ENCODE measurements at places on chromosomes 16 and 17.

DNA sequence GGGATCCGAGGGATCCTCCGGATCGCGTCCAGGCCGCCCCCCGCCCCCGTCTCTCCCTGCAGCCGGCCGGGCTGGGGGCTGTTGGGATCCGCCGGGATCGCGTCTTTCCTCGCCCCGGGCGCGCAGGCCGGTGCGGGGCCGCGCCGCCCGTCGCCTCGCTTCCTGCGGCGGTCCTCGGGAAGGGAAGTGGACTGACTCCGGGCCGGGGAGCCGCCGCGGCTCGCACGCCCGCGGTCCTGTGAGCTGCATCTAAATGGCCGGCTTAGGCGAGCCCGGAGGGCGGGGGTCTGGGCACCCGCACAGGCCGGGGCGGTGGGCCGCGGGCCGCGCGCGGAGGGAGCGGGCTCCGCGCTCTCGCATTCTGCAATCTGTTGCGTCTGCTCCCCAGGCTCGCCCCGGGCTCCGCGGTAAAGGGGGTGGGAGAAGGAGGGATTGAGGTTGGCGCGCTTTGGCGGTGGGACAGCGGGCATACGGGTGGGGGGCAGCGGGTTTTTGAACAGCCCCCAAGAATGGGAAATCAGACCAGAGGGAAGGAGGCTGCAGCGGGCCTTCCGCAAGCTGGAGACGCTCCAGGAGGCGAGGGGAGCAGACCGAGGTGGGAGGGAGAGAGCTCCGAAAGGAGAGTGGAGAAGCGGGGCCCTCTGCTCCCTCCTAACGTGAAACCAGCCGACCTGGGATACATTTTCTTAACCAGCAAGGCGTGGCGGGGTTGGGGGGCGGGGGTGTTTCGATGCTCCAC lies 2.2 kb downstream of the TMEM132E start:
- no peak for DNase-seq

GRCh38 chr17:35052780-35053179 lies 10.7 kb downstream of the RFFL start:
- DNase-seq = no peak

GRCh38 chr16:65749506-65749905 lies 617.0 kb upstream of the CDH5 start:
- no peak for DNase-seq

DNA sequence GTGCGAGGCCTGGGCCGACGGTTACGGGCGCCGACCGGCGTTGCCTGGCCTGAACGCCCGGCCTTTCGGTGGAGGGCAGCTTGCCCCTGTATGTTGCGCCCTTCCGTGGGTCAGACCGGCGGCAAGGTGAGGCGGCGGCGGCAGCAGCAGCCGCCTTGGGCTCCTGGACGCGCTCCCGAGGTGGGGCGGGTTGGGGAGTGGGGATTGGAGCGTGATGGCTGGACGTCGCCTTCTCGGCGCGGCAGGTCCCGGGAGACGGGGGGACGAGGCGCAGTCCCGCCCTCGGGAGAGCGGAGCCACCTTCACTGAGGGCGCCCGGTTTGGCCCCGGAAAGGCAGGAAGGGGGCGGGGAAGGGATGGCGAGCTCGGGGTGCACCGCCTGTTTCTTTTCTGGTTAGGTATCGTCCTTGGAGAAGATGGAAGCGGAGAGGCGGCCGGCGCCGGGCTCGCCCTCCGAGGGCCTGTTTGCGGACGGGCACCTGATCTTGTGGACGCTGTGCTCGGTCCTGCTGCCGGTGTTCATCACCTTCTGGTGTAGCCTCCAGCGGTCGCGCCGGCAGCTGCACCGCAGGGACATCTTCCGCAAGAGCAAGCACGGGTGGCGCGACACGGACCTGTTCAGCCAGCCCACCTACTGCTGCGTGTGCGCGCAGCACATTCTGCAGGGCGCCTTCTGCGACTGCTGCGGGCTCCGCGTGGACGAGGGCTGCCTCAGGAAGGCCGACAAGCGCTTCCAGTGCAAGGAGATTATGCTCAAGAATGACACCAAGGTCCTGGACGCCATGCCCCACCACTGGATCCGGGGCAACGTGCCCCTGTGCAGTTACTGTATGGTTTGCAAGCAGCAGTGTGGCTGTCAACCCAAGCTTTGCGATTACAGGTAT lies 671 bp downstream of the DGKE start:
- peak; percentile 79 for DNase-seq

DNA sequence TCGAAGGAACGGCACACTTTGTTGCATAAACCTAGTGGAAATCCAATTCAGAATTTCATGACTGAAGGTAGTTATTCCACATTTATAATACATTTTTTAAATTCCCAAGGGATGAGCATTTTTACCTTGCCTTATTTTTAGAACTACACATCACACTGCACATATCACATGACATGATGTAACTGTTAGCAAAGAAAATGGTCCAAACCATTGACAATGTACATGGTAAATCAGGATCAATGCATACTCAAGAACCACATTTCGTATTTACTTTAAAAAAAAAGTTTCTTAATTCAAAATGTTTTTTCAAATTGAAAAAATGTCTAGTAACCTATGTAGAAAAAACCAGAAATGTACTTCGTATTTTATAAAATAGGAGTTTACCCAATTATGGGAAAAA lies 2.5 kb downstream of the KANSL1 start:
- no peak for DNase-seq

- DNase-seq = no peak
Observed at GRCh38 chr16:49478616-49479015, 105.0 kb downstream of the C16orf78 start.

DNA sequence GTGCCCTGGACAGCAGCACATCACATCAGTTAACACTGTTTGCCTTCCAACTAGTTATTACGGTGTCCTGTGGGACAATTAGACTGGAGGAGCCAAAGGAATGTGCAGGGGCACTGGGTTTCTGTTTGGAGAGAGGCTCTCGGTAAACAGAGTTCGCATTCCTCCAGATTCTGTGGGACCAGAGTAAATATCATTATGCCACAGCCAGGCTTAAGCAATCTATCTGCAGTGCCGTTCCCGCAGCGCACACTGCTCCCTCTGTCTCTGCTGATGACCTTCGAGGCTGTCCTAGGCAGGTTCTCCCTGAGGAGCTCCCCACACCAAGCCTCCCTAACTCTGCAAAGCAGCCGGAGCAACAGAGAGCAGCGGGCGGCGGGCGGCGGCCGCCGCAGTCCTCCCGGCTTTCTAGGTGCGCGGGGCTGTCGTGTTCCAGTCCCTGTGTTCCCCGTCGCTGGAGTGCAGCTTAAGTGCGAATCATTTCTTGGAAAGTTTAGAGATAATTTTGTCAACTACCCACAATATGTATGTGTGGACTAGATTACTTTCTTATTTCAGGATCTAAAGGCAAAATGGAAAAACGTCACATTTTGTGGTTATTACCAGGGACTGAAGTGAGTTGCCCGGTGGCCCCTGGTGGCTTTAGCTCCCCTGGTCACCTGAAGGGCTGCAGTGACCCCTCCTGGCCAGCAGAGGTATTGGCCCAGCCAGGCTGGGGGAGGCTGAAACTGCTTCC lies 43.3 kb downstream of the PGS1 start:
- DNase-seq = peak; percentile 87

GRCh38 chr16:1788708-1789100 lies 4.8 kb downstream of the IGFALS start:
- DNase-seq = no peak

DNA sequence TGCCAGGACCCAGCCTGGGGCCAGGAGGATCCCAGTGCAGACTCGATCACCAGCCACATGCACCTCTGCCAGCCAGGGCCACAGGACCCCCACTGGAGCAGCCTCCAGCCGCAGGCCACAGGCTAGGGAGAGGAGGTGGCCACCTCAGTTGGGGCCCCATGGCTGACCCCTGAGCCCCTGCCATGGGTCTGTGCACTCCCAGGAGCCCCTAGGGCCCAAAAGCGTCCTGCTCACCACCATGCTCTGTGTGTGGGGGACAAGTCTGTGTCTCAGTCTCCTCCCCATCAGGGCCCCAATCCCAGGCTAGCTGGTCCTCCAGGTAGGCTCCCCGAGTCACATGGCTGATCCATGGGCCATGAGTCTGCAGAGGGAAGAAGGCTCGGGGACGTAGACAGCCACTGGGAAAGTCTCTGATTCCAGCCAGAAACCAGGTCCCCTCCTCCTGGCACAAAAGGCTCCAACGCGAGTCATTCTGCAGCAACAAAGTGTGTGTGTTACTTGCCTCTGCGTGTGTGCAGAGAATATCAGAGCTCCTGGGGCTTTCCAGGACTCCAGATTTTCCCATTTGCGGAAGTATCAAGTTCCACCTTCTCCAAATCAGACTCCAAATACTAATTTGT lies 6.1 kb upstream of the PRSS8 start:
- DNase-seq = peak; percentile 39

DNA sequence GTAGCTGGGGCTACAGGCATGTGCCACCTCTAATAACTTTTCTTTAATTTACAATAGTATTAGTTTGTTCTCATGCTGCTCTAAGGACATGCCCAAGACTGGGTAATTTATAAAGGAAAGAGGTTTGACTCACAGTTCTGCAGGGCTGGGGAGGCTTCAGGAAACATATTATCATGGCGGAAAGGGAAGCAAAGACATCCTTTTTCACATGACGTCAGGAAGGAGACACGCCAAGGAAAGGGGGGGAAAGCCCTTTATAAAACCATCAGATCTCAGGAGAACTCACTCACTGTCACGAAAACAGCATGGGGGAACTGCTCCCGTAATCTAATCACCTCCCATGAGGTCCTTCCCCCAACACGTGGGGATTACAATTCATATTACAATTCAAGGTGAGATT lies 18.3 kb downstream of the IL4R start:
- no peak for DNase-seq

DNA sequence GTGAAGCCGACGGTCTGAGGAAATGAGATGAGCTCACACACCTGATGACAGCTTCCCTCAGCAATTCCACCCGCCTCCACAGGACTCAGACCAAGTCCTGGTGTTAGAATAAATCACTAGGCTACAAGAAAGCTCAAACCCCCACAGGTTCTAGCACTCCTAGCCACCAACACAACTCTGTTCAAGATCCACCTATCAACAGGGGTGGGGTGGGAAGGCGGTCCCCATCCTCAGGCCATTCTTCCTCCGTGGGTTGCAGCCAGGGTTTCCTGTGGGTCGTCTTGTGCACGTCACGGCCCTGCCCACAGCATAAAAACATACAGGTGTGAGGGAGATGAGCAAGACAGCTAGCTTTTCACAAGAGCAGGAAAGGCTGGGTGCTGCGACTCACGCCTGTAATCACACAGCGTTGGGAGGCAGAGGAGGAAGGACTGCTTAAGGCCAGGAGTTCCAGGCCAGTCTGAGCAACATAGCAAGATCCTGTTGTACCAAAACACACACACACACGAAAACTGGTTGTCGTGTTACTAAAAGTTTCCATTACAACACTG lies 81.1 kb downstream of the ANKRD11 start:
- DNase-seq = no peak

DNA sequence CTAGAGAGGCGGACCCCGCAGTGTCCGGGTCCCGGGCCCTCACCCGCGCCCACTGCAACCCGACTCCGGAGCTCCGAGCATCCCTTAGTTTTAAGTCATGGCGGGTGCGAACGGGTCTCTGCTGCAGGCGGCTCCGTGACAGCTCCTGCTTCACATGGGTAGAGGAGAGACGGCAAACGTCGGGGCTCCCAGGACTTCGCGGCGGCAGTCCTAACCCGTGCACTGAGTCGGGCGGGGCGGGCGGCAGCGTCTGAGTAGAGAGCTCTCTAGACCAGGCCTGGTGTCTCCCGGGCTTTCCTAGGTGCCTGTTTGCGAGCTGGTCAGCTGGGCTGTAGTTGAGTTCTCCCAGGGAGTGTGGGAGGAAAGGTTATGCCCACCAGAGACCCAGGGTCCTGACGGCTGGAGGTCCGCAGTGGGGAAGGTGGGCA lies 345 bp downstream of the TSC2 start:
- DNase-seq = peak; percentile 36

GRCh38 chr17:63516910-63517824 lies 6.0 kb upstream of the KCNH6 start:
- no peak for DNase-seq

DNA sequence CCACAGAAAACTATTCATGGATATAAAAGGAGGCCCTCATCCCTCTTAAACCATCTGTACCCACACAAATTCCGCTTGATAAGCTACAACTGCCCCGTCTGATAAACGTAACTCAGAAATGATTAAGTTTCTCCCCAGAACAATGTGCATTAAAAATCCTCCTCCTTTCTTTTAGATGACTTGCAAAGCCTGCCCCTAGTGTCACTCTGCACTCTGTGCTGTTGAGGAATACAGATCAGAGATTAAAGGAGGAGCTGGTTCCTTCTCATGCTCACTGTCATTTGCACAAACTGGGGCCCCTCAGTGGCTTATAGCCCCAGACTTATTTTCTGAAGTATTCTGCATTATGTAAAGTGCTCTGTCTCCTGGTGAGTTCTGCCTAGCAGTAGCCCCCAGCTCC lies 33.3 kb downstream of the CDRT15 start:
- DNase-seq = peak; percentile 82

- peak; percentile 36 for DNase-seq
Observed at GRCh38 chr17:64148017-64148631, 18.2 kb upstream of the ERN1 start.

- no peak for DNase-seq
Observed at GRCh38 chr16:50502616-50503011, 45.6 kb upstream of the NKD1 start.

- no peak for DNase-seq
Observed at GRCh38 chr16:2384426-2384825, 43.9 kb upstream of the ABCA3 start.

GRCh38 chr16:46620266-46621005 lies 743 bp downstream of the SHCBP1 start:
- DNase-seq = peak; percentile 62

DNA sequence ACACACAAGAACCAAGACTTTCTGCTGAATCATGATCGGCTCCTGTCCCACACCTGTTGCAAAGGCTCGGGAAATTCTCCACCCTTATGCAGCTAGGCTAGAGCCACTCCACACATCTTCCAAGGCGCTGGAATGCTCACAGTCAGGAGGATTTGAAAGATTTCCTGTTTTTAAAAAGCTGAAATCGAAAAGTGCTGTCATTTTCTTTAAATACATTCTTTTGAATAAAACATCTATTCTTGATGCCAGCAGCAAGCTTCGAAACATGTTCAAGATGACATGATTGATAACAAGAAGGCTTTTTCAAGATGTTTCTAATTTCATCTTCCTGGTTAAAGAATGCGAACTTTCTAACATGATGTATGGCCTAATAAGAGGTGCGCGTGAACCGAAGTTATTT lies 219.7 kb upstream of the CDH5 start:
- DNase-seq = no peak

GRCh38 chr17:72654706-72655105 lies 437.8 kb downstream of the SLC39A11 start:
- no peak for DNase-seq

DNA sequence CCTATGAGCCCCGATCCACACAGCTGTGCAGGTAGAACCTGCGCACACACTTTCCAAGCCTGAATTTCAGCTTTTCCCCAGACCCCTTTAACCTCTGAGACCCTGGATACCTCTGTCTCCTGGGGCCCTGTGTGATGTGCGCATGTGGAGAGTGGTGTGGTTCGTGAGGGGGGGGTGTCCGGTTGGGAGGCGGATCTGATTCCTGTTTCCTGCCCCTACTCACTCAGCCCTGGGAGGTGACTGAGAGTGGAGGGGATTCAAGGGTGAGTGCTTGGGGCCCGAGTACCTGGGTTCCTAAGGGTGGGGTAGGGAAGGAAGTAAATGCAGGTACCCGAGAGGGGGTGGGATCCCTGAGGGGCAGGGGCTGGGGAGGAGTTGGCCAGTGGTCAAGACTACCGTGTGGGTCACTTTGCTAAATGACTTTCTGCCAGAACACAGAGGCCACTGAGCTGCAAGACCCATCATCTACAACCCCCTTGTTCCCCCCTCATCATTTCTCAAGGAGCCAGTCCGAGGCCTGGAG lies 621 bp downstream of the ARHGEF15 start:
- DNase-seq = no peak
